Daoy (cell line): ENCODE measurements at places on chromosomes 1 and 21. TPM values are rescaled to one million over a fixed set of nuclear protein-coding genes. Genes with fewer than 3 reads are reported as not detected.

The MPZ gene
- total RNA-seq, result 0.57 TPM in 1 of 2 replicates, not detected in the other

The SLC45A1 gene
- 0.06 and 0.34 TPM in 2 replicates for total RNA-seq

DNA sequence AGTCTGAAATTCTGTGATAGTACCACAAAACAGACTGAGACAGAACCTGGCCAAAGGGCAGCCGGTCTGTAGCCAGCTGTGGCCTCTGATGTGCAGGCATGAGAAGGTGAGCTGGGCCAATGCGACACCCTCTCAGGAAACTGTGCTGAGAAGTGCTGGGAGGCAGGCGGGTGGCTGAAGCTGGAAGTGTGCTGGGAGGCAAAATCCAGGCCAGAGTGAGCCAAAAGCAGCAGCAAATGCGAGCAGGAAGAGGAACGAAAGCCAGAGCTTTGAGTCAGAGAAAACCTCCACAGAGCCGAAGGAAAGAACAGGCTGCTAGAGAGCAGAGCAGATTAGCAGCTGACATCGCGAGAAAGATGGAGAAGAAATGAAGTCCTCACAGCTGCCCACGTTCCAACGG lies 10.2 kb upstream of the ATP13A2 start:
- DNase-seq, result no peak

DNA sequence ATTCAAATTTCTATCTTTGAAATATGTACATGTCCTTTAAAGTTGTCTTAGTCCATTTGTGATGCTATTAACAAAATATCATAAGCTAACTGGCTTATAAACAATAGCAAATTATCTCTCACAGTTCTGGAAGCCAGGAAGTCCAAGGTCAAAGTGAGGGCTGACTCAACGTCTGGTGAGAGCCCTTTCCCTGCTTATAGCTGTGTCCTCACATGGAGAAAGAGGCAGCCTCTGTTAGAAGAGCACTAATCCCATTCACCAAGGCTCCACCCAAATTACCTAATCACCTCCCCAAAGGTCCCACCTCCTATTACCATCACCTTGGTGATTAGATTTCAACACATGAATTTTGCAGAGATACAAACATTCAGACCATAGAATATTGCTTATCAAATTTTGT lies 450.1 kb upstream of the BEND5 start:
- no peak for DNase-seq

GRCh38 chr1:151680826-151681225 lies 35.8 kb downstream of the CELF3 start:
- DNase-seq, result peak; percentile 71

DNA sequence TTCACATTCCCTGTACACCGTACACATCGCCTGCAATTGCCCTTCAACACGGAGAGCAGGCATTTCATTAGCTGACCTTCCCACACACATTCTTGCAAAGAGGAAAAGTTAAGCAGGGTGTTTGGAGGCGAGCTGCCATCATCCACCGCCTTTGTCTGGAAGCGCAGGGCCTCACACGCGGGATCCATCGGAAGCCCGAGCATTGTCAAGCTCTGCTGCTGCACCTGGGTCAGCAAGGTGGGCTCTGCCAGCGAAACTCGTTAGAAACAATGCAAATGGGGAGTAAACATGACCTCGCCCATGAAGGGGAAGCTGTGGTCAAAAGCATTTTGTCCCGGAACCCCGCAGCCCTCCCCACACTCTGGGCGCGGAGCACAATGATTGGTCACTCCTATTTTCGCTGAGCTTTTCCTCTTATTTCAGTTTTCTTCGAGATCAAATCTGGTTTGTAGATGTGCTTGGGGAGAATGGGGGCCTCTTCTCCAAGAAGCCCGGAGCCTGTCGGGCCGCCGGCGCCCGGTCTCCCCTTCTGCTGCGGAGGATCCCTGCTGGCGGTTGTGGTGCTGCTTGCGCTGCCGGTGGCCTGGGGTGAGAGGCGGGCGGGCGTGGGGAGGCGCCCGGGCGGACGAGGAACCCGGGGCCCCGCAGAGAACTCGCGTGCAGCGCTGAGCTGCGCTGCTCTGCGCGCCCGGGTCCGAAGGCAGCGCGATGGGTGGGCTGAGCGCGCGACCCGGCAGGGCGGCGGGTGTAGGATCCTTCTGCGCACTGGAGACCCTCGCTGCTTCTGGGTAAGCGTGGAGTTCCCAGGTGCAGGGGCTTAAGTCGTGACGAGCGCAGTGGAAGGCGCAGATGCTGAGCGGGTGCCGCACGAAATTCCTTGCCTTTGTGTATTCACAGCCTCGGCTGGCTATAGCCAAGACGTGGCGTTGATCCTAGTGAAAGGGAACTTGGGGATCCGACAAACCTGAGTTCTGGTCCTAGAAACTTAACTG lies at the start of gene CR1:
Gene CR1 (plus strand): TSS at position 357 of the 992 bp plus-strand sequence. CDS start 111 bp downstream, at position 468.
- peak; percentile 21 for DNase-seq

- peak; percentile 68 for DNase-seq
These were observed 98.5 kb downstream of the DISC1 start for GRCh38 chr1:231724876-231725647.

DNA sequence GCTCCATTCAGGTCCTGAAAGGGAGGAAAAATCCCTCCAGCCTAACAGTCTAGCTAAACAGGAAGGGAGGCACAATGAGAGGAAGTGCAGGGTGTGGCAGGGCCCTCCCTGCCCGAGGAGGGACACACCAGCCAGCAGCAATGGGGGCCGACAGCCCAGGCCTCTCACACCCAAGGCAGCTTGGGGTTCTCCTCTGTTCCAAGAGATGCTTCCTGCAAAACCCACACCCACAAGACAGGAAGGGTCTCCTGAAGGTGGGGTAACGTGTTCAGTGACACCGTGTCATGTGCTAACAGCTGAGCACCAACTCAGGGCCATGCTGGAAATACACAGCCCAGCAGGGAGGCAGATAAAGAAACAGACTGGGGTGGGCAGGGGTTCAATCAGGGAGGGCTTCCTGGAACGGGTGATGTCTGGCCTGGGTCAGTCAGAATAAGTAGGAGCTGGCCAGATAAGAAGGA lies 10.2 kb downstream of the ECE1 start:
- peak; percentile 51 for DNase-seq

- peak; percentile 62 for DNase-seq
These were observed 156.9 kb upstream of the NBPF11 start for GRCh38 chr1:148308832-148309458.

- no peak for DNase-seq
These were observed 33.8 kb downstream of the ZBTB17 start for GRCh38 chr1:15941899-15942660.

The C8B gene
- not detected in 2 replicates for total RNA-seq
